NCI-H146 (cell line): ENCODE measurements at places on chromosomes 4 and X.
A peak's percentile ranks its signal among the peaks of the same experiment; 100 is the strongest.

- DNase-seq, result no peak
Observed at GRCh38 chr4:188412499-188412898, 273.3 kb downstream of the TRIML1 start.

GRCh38 chr4:15805583-15806517 is 27.7 kb downstream of the CD38 start:
- DNase-seq, result peak; percentile 46

- DNase-seq, result no peak
Observed at GRCh38 chr4:109629775-109630174, 69.7 kb downstream of the MCUB start.

DNA sequence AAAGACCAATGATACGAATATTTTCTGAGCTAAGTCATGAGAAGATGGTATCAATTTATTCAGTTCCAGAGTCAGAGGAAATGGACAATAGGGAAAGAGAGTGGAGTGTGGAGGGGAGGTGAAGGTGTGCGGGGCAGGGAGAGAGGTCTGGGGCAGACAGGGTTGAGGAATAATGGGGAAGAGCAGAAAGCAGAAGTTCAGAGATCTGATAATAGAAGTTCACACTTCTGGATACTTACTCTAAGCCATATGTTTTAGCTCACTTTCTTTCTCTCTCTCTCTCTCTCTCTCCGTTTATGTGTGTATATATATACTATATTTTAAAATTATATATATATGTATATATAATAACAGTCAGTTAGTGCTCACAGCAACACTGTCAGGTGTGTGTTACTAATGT is 40.4 kb downstream of the FOXR2 start:
- DNase-seq, result no peak

GRCh38 chr4:183807420-183808096 is 97.5 kb upstream of the STOX2 start:
- DNase-seq, result no peak

- peak; percentile 3 for DNase-seq
Observed at GRCh38 chr4:110622841-110623717, at the start of gene PITX2. Gene PITX2, minus strand, starts transcription at chr4:110623077. Its CDS starts 617 bp downstream, at chr4:110622460.

DNA sequence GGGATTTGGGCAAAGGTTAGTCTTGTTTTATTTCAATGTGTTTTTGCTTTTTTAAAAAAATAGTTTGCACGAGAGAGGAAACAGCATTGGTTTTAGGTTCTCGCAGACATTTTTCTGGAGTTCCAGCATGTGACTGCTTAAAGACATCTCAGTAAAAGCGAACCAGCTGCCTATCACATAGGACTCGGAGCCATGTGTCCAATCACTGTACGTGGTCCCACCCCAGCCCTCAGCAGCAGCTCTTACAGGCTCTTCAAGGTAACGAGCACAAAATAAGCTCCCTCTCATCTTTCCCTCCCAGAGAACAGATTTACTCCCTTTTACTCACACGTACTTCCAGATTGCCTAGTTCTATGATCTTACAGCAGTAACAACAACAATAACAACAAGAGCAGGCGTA is 68.7 kb downstream of the MCF2 start:
- no peak for DNase-seq

DNA sequence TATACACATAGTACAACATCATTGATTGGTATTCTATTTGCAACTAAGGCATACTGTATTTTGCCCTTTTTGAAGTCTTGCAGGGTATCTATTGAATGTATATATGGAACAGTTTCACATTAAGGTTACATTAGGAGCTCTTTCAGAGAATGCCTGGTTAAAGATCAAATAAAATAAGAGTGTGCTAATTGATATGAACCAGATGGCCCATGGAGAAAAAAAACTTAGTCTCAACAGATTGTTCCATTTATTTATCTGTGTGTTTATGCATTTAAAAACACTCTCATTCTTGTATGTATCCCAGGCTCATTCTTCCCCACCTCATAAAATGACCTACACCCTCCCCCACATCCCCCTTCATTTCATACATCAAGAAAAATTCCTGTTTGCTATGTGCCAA is 35.2 kb upstream of the GRIA2 start:
- DNase-seq, result no peak

DNA sequence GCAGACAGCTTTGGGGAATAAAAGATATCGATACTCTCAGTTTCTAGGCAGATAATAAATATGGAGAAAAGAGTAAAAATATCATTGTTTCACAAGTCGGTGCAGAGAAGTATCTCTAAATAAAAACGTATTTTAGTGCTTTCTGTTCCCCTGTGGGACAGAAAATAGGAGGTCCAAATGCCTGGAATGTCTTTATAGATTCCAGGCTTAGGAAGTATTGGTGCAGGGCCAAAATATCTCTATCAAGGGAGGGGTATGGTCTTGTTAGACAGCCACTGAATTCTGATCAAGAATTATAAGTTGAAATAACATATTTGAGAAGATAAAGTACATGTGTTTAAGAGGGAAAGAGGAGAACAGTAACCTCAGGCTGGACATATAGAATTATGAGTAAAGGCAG is 596.4 kb downstream of the PCDH18 start:
- DNase-seq, result no peak

GRCh38 chrX:20712811-20713210 is 446.1 kb upstream of the RPS6KA3 start:
- DNase-seq, result peak; percentile 76

DNA sequence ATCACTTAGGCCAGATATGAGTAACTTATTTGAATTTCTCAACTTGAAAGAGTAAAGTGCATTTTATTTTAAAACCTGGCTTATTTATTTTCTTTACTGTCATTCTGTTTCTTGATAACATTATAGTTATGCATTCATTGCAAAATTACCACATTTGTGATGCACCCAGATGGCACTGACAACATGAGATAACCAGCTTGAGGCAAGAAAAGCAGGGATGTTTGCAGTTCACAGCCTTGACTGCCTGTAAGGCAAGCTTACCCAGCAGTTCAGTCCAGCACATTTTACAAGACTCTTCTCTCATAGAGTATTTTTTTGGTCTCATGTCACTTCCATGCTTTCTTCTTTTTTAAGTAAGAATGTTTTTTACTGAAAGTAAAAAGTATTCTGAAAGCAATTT is 25.3 kb upstream of the EPGN start:
- no peak for DNase-seq

GRCh38 chrX:106946464-106946863 is 26.3 kb downstream of the CLDN2 start:
- no peak for DNase-seq

- no peak for DNase-seq
Observed at GRCh38 chrX:101028562-101028961, 23.3 kb downstream of the TRMT2B start.

DNA sequence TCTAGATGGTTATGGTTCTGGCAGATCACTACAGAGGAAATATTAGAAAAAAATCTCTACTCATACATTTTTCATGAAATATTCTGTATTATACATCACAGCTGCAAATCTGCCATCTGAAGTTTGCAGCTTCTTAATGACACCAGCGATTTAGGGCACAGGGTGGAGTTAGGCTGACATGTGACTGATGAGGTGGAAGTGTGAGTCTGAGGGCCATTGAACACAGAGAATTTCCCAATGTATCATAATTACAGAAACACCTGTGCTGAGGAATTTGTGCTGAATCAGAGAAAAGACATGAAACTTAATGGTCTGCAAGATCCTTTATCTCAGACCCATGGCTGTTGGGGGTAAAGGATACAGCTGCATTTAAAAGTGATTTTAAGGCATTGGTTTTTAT is 2025.6 kb upstream of the AGA start:
- DNase-seq, result no peak

GRCh38 chrX:113390531-113390930 is 549.9 kb upstream of the AMOT start:
- DNase-seq, result no peak

GRCh38 chrX:45756557-45756956 is 555.9 kb upstream of the DIPK2B start:
- DNase-seq, result peak; percentile 73

GRCh38 chr4:39032218-39033085 is at the start of gene TMEM156:
Gene TMEM156, minus strand, starts transcription at chr4:39032409. Its CDS starts 96 bp downstream, at chr4:39032313.
- no peak for DNase-seq

DNA sequence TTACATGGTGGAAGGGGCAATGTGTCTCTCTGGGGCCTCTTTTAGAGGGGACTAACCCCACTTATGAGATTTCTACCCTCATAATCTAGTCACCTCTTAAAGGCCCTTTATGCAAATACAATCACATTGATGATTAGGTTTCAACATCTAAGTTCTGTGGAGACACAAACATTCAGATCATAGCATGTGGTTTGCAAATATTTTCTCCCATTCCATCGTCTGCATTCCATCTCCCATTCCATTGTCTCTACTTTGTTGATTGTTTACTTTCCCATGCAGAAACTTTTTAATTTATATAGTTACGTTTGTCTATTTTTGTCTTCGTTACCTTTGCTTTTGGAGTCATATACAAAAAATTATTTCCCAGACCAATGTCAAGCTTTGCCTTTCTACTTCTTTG is 927.5 kb upstream of the INTU start:
- DNase-seq, result no peak

GRCh38 chr4:141789716-141790115 is 153.3 kb downstream of the IL15 start:
- no peak for DNase-seq

- no peak for DNase-seq
Observed at GRCh38 chrX:10482708-10483107, 137.7 kb downstream of the MID1 start.

GRCh38 chr4:2485956-2486355 is 17.1 kb downstream of the RNF4 start:
- no peak for DNase-seq

DNA sequence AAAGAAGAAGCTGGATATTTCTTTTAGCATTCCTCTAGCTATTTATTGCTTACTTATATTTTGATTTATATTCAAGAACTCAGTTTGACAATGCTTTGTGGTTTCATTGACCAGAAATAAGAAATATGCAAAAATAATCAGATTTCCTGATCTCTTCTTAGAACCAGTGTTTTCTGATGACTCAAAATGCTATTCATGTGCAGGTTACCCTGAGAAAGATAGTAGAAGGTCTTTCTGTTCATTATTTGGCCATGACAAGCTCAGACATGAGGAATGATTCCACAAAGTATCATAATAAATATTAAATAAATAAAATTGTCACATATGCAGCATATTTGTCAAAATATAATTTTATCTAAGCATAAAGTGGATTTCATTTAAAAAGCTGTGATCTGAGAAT is 24.1 kb downstream of the ADH7 start:
- DNase-seq, result no peak

- no peak for DNase-seq
Observed at GRCh38 chr4:149716728-149717127, 98.9 kb downstream of the IQCM start.

DNA sequence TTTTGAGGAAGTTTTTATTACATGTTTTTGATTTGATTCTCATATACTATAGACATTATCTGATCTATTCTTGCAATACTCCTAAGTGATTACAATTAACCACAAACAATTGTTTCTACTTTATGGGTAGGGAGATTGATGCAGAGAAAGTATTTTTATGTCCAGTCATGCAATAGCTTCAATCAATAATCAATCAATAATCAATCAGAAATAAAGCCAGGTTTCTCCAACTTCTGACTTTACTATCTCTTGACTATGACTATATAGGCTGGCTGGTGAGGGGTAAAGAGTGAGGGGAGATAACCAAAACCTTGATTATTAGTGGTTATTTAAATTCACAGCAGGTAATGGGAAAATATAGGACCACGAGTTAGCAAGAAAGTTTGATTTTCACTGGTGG is 85.9 kb downstream of the HPGD start:
- no peak for DNase-seq

DNA sequence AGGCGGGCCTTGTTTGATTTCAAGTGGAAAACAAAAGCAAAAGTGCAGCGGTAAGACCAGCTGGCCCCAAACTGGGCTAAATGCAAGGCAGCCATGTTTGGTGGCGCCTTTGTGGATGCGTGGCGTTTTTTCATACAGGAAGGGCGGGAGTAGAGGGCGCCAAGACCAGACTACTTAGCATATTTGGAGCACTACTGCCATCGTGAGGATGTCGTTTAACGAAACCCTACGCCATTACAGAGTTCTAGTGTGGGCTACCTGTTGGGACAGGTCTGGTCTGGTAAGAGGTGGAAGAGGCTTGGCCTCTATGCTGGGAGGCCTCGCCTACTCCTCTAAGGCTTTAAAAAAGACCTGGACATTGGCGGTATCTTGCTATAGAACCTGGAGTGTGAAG is 230.7 kb upstream of the STK26 start:
- no peak for DNase-seq

GRCh38 chr4:166501941-166502382 is 628.9 kb downstream of the TLL1 start:
- DNase-seq, result no peak

GRCh38 chr4:113106108-113106507 is 56.7 kb downstream of the ANK2 start:
- DNase-seq, result no peak

- no peak for DNase-seq
Observed at GRCh38 chr4:30553706-30554105, 166.5 kb upstream of the PCDH7 start.

- no peak for DNase-seq
Observed at GRCh38 chr4:186400676-186401075, 134.7 kb downstream of the F11 start.

- DNase-seq, result no peak
Observed at GRCh38 chr4:4572821-4573220, 31.0 kb upstream of the STX18 start.
